ENCODE measurements at places on chromosomes 5 and 9. TPM values are rescaled to one million over a fixed set of nuclear protein-coding genes. Genes with fewer than 3 reads are reported as not detected.

DNA sequence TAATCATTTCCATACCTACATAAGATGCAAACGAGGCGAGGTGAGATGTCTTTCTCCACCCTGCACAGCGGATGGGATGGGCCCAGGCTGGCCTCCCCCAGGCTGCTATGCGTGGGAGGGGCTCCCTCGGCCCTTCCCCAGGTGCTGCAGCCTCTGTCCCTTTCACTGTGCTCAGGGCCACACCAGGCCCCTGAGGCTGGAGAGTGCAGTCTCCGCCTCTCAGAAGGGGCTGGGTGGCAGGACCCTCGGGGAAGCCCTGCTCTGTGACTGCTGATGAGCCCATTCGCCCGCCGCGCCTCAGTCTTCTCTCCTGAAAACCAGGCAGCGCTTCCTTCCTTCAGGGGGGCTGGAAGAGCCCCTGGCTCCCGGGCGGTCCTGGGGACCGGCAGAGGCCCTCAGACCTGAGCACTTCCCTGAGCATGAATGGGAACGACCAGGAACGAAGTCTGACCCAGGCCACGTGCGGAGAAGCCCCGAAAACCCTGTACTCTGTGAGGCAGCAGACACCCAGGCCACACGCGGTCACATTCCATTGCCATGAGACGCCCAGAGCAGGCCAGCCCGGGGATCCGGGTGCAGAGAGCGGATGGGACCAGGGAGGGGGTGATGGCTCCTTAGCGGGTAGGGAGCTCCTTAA lies 21.9 kb upstream of the NOTCH1 start:
- no peak for DNase-seq

- no peak for DNase-seq
These were observed 374.5 kb upstream of the DAB2 start for GRCh38 chr5:39799242-39799641.

DNA sequence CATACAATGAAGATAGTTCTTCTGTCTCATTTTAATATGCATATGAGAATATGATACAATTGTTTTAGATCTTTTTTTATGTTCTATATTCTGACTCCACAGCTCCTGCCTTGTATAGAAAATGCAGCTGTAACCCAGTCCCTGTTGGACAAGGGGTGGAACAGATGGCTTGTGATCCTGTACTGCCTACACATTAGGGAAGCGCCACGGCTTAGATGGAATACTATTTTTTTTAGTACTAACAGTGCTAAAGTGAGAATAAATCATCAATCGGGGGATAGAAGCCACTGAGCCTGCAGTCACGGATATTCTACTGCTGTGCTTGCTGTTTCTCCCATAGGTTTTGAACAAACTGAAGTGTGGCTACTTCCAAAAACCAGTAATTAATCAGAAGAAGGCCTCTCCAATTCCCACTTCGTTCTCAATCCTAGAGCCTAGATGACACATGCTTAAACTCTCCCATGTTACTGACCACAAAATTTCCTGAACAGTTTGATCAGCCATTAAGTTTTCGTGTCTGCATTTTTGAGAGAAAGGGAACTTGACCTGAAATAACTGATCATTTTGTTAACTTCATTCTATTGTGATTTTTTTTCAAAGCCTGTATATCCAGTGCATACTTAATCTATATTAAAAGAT lies 150.3 kb downstream of the CDH18 start:
- DNase-seq, result no peak

DNA sequence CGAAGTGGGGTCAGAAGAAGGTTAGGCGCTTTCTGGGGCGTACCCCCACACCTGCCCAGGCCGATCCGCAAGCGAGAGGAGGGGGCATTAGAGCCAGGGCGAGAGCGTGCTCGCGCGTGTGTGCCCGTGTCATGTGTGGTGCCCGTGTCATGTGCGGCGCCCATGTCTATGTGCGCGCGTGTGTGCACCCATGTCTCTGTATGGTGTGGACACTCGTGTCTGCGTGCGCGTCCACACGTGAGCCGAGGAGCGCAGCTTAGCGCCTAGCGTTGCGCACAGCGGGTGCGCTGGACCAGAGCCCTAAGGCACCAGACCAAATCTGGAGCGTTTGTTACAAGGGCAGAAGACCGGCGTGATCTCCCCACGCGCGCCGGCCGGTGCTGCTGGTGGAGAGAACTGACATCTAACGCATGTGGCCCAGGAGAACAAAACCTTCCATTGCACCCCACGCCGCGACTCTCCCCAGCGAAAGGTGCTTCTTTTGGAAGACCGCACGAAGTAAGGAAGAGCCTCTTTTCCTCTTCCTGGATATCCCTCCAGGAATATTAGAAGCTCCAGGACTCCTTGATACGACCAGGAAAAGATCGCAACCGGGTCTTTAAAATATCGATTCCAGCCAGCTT lies 644 bp downstream of the NIM1K start:
- no peak for DNase-seq

GRCh38 chr9:107447834-107448233 lies 41.7 kb downstream of the KLF4 start:
- DNase-seq, result no peak

DNA sequence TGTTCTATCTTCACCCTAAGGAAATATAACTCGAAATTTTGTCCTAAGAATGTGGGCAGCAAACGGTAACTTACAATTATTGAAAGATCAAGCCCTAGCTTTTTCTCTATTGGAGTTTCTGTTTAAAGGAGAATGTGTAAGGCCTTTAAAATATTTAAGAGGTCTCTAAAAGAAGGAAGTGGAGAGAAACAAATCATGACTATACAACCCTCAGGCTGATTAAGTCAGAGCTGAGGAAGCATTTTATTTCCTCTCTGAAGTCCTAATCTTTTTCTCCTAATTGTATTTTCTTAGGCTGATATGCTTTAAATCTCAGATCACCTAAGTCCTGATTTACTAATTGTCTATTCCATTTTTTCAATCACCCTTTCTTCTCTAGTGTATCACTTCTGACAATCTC lies 1708.8 kb upstream of the C9orf72 start:
- DNase-seq, result no peak

GRCh38 chr9:10260501-10260900 lies 352.3 kb downstream of the PTPRD start:
- DNase-seq, result no peak

DNA sequence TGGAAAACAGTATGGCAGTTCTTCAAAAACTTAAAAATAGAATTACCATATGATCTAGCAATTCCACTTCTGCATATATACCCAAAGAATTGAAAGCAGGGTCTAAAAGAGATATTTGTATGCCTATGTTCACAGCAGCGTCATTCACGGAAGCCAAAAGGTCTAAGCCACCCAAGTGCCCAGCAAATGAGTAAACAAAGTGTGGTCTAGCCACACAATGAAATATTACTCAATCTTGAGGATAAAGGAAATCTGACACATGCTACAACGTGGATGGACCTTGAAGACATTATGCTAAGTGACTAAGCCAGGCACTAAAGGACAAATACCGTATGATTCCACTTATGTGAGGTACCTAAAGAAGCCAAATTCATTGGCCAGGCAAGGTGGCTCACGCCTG lies 11.1 kb upstream of the MED27 start:
- DNase-seq, result no peak

GRCh38 chr5:51832934-51833470 lies 449.8 kb downstream of the ISL1 start:
- DNase-seq, result no peak

DNA sequence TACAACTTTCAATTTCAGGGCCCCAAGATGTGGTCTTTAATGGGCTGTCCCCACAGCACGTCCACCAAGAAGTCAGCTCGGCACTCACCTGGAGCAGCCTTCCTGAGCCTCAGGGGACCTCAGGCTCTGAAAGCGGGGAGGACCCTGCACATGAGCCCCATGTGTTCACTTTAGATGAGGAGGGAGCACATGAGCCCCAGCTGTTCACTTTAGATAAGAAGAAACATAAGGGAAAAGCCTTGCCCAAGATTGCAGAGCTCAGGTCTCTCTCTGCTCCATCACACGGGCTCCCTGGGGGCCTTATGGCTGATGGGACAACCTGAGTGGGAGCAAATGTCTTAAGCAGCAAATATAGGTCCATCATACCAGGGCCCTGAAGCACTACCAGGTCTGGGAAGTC lies 56.4 kb downstream of the NIPSNAP3B start:
- DNase-seq, result no peak

DNA sequence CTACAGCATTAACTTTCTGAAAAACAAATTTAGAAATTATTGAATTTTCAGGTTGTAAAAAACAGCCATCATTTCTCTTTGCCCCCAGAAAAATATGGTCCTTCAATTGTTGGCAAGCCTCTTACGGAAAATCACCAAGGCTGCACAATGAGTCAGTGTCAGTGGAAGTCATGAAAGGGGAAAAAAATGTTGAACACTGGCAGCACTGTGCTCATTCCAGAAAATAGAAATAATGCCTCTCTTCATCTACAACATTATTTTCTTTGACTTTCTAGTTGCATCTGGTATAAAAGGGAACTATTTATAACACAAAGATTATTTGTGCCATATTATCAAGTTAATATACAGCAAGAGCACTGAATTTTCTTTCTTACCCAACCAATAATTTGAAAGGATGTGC lies 26.7 kb upstream of the STK32A start:
- no peak for DNase-seq

GRCh38 chr9:133707065-133707762 lies 30.9 kb downstream of the SARDH start:
- DNase-seq, result no peak

GRCh38 chr9:134663084-134663483 lies 21.5 kb downstream of the COL5A1 start:
- no peak for DNase-seq

DNA sequence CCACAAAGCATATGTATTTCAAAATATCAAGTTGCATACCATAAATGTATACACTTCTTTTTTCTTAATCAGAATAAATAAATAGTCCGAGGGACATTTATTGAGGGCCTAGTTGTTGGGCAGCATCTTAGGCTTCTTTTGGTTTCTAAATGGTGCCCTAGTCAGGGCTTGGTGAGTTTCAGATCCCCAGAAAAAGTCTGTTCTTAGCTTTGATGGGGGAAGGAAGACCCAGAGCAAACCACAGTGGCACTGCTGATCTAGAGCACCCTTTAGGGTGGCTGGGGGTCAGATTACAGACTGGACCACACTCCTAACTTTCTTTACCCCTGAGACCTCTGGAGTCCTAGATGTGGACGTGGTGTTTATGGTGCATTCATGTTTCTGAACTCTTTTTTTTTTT lies 97.8 kb downstream of the C9orf152 start:
- DNase-seq, result no peak

- DNase-seq, result no peak
These were observed 7.8 kb downstream of the NOTCH1 start for GRCh38 chr9:136537896-136538598.

- DNase-seq, result no peak
These were observed 131.3 kb upstream of the DAP start for GRCh38 chr5:10892147-10892910.

- no peak for DNase-seq
These were observed 19.3 kb downstream of the PCSK5 start for GRCh38 chr9:75909776-75910175.

- DNase-seq, result peak; percentile 27
These were observed 15.6 kb upstream of the FOXD1 start for GRCh38 chr5:73464016-73464745.

GRCh38 chr9:118455788-118456187 lies 751.6 kb downstream of the TLR4 start:
- no peak for DNase-seq

GRCh38 chr5:139904816-139905661 lies 109.4 kb downstream of the PSD2 start:
- peak; percentile 38 for DNase-seq

GRCh38 chr9:92008041-92008440 lies 58.0 kb upstream of the ROR2 start:
- DNase-seq, result no peak

GRCh38 chr9:134889386-134890154 lies 9.0 kb downstream of the FCN2 start:
- no peak for DNase-seq

GRCh38 chr5:164672205-164672604 lies 1166.8 kb downstream of the MAT2B start:
- DNase-seq, result no peak

Gene WWC1
- polyA plus RNA-seq, result 80.0 TPM

Gene CCL21
- polyA plus RNA-seq, result 18.3 TPM

Gene CHD1
- polyA plus RNA-seq, result 89.5 TPM

Gene DNAI1
- 3.0 TPM for polyA plus RNA-seq

Gene ZDHHC11
- 14.7 TPM for polyA plus RNA-seq

Gene NUTM2F
- not detected for polyA plus RNA-seq

Gene KCNN2
- 4.0 TPM for polyA plus RNA-seq

Gene CSF2
- not detected for polyA plus RNA-seq

Gene OMD
- polyA plus RNA-seq, result 0.62 TPM

Gene SPATA31D4
- polyA plus RNA-seq, result not detected

Gene IL4
- 0.57 TPM for polyA plus RNA-seq

Gene KIF24
- polyA plus RNA-seq, result 9.2 TPM

Gene CDX1
- 0.45 TPM for polyA plus RNA-seq

Gene FAM221B
- polyA plus RNA-seq, result 0.40 TPM

Gene PCDHB6
- 3.5 TPM for polyA plus RNA-seq

Gene ZNF367
- polyA plus RNA-seq, result 12.7 TPM

All from left kidney (tissue), 8 donors.